AG09319 (cell line): ENCODE measurements at places on chromosomes 11 and 22.

DNA sequence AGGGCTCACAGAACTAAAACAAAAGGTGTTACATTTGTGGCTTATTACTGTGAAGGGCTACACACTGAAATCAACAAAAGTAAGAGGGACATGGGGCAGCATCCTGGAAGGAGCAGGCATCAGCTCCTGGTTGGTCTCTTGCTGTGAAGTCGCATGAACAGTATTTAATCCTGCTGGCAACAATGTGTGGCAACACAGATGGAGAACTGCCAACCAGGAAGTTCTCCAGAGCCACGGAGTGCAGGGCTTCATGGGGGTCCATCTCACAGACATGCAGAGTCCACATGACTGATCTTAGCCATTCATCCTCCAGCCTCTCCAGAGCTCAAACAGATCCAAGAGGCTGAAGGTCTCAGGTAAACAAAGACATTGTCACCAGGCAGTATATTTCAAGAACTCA is 32.8 kb upstream of the FGF3 start:
- no peak for DNase-seq

GRCh38 chr11:34707462-34707840 is 86.6 kb downstream of the EHF start:
- no peak for DNase-seq

- no peak for DNase-seq
Observed at GRCh38 chr11:43837879-43838278, 42.8 kb upstream of the ALKBH3 start.

DNA sequence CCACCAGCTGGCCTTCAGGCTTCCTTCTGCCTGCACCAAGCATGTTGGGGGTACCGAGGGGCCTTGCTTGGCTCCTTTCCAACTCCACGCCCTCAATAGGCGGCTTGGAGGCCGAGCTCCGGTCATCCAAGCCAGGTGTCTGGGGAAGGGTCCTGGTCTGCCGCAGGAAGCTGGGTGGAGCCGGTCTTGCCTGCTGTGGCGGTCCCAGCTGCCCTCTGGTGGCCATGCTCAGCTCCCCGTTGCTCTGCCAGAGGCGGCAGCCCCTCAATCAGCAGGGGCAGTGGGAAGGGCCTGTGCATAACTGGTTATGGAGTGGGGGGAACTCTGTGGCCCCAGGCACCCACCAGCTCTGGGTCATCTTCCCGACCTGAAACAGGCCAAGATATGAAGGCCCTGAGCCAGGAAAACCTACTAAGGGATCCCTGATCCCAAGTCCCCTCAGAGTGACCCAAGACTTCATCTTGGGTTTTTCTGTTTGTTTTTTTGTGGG is 3.2 kb downstream of the ARVCF start:
- DNase-seq, result no peak

DNA sequence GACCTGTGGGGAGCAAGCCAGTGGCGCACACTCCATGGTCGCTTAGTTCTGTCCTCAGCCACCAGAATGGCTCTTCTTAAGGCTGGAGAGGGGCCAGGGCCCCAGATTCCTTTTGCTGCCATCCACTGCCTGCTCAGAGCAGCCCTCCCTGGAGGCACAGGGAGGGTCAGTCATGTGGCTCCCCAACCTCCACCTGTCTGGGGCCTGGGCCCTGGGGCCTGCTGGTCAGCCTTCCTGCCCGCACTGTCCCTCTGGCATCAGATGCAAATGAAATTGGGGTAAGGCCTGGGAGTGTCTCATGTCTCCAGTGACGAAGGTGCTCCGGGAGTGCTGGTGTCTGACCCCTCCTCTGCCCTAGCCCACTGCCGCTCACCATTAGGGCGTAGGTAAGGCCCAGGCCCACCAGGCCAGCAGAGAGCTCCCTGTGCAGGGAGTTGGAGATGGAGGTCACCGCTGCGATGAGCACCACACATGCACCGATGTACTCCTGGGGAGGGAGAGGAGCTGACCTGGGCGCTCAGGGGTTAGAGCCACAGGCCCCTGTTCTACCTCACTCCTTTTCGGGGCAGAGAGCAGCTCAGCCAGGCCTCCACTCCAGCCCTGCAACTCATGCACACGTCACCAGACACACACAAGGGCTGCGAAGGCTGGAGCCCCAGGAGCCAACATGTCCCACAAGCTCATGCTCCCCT is 9.0 kb upstream of the KCNJ11 start:
- no peak for DNase-seq

DNA sequence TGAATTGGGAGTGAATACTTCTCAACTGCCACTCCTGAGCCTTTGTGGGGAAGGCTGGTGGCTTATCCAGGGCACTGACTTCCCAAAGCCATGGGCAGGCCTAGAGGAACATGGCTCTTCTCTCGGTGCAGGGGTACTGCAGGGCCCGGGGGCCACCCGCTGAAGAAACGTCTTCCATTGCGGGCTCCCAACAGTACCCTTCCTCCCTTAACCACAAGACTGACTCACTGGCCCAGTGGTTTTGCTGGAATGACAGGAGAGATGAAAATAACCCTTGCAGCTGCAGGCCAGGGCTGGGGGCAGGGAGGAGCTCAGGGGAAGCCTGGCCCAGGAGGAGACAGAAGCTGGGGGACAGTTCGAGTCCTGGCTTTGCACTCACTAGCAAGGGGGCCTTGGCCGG is 13.5 kb downstream of the TXN2 start:
- peak; percentile 81 for DNase-seq

- no peak for DNase-seq
Observed at GRCh38 chr11:69745201-69745600, 29.9 kb downstream of the FGF4 start.

GRCh38 chr11:64877390-64878222 is 815 bp downstream of the EHD1 start:
- no peak for DNase-seq
